ENCODE measurements at places on chromosomes 1 and 21.

DNA sequence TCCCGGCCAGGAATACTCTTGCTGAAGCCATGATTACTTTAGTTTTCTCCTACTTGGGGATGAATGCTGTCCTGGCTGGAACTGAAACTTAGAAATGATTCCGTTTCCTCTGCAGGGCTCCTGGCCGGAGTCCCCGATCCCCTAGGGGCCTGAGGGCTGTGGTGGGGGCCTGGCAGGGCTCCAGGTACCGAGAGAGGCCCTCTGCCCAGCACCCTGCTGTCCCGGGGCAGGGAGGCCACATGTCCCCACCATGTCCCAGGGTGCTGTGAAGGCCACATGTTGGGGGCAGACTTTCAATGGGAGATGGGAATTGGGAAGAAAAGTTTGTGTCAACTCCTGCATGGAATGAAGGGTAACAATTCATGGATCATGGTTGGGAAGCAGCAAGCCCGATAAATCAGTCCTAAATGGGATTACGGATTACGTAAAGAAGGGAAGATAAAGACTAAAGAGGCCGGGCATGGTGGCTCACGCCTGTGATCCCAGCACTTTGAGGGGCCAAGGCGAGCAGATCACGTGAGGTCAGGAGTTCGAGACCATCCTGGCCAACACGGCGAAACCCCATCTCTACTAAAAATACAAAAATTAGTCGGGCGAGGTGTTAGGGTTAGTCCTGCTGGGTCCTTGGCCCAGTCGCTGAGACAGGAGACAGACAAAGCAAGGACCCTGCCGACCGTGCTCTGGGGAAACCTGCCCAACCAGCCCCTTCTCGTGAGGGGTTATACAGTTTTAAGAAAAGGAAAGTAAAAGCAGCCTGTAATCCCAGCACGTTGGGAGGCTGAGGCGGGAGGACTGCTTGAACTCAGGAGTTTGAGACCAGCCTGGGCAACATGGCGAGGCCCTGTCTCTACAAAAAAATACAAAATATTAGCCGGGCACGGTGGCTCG lies 37.6 kb downstream of the MORN1 start:
- DNase-seq: no peak

- no peak for DNase-seq
These were observed 12.5 kb upstream of the PKP1 start for GRCh38 chr1:201270616-201271390.

GRCh38 chr1:151313501-151313900 lies 13.7 kb downstream of the PI4KB start:
- DNase-seq: no peak

DNA sequence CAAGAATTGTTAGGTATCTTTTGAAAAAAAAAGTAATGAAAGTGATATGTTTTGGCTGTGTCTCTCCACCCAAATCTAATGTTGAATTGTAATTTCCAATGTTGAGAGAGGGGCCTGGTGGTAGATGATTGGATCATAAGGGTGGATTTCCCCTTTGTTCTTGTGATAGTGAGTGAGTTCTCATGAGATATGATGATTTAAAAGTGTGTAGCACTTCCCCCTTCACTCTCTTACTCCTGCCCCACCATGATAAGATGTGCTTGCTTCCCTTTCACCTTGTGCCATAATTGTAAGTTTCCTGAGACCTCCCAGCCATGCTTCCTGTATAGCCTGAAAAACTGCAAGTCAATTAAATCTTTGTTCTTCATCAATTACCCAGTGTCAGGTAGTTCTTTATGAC lies 70.7 kb downstream of the XCL2 start:
- no peak for DNase-seq

DNA sequence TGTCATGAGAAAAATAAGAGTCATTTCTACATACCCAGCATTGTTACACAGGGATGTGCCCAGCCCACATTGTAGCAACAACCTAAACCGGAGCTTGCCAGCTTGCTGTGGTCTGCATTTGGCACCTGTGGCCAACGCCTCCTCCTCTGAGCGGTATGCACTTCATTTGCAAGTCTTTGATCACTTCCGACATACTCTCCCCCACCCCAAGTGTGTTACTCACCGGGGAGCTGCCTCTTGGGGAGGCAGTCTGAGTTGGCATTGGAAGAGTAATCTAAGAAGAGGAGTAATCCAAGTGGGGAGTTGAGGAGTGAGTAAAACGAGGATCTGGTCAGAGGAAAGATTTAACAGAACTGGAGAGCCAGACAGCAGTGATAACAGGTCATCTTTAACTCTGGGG lies 3.8 kb downstream of the BCL9 start:
- no peak for DNase-seq

- DNase-seq: no peak
These were observed 1.0 kb downstream of the ALDH4A1 start for GRCh38 chr1:18901147-18901951.

GRCh38 chr1:119565131-119565772 lies 58.2 kb downstream of the HSD3B1 start:
- DNase-seq: no peak

DNA sequence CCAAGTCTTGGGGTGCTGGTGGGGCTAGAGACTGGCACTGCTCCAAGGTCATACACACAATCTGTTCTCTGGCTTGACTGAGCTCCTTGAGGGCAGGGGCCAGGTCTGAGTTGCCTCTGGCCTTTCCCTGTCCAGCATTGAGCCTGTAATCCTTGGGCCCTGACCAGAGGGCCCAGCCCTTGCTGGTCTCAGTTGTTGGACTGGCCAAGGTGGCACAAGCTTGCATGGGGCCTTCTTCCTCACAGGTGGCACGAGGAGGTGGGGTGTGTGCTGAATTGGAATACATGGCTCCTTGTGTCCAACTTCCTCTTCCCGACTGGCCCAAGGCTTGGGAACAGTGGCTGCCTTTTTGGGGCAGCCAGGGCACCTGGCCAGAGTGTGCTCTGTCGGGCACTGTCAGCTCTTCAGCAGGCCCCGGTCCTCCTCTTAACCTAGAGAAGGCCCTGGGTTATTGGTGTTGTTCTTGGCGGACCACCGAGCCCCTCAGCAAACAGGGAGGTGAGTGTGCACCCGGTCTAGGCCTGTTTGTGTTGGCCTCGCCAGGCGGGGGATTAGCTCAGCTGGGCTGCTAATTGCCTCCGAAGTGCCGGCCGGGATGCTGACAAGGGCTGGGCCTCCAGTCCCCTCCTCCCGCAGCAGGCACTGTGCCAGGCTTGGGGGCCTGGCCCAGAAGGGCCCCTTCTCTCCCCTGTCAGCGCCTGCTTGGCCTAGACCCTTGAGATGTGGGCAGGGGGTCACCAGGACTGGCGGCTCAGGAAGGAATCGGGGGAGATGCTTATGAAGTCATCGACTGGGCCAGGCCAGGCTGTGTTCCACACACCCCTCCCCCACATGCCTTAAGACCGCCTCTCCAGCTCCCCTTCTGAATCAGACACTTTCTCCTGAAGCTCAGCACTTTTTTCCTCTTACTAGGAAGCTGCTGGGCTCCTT lies 28.5 kb downstream of the WNT4 start:
- DNase-seq: no peak

DNA sequence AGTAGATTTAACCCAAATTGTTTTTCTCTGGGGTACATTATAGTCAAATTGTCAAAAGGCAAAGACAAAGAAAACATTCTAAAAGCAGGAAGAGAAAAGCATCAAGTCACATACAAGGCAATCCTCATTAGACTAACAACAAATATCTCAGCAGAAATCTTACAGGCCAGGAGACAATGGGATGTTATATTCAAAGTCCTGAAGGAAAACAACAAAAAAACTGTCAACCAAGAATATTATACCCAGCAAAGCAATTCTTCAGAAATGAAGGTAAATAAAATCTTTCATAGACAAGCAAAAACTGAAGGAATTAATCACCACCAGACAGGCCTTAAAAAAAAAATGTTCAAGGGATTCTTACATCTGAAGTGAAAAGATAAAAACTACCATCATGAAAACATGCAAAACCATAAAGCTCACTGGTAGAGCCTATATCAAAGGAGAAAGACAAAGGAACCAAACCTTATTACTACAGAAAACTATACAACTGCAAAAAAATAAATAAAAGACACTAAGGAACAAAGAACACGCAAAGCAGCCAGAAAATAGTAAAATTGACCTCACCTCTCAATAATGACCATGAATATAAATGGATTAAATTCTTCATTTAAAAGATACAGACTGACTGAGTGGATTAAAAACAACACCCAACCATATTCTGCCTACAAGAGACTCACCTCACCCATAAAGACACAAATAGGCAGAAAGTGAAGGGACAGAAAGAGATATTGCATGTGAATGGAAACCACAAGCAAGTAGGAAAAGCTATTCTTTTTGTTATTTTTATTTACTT lies 113.8 kb upstream of the ZC3H11B start:
- no peak for DNase-seq

GRCh38 chr1:1479547-1480487 lies 8.3 kb downstream of the ATAD3B start:
- no peak for DNase-seq

GRCh38 chr1:30816211-30817076 lies 58.9 kb upstream of the LAPTM5 start:
- peak; percentile 89 for DNase-seq

DNA sequence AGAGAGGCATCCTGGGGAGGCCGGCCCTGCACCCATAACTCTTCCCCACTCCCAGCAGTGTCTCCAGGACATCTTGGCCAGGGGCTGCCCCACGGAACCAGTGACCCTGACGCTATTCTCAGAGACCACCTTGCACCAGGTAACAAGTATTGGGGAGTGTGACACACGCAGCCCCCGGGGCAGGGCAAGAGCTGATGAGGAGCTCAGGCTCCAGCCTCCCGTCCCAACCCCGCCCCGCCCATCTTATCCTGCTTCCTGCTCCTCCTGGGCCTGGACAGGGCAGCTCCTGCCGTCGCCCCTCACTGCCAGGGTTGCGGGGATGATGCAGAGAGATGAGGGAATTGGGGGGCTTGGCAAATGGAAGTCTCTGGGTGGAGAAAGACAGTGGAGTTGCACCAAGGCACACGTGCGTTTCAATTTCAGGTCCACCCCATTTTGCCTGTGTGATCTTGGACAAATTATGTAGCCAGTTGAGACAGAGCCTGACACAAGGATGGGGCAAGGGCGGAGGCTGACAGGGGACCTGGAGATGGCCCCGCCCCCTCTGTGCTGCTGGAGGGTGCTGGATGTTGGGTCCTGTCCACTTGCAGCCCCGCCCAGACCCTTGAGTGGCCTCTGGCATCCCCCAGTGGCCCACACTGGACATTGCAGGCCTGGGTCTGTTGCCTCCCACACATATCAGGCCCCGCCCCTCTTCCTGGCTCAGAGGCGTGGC lies 10.7 kb downstream of the CLCNKA start:
- peak; percentile 96 for DNase-seq

- no peak for DNase-seq
These were observed 3.1 kb downstream of the FTCD start for GRCh38 chr21:46151989-46152926.

GRCh38 chr1:173039626-173040025 lies 11.1 kb downstream of the TNFSF18 start:
- DNase-seq: no peak

GRCh38 chr1:33985656-33986055 lies 121.8 kb downstream of the HMGB4 start:
- peak; percentile 48 for DNase-seq

GRCh38 chr1:102970496-102971078 lies 137.7 kb downstream of the COL11A1 start:
- peak; percentile 48 for DNase-seq

- DNase-seq: no peak
These were observed 69.5 kb downstream of the NTMT2 start for GRCh38 chr1:170215072-170215885.

DNA sequence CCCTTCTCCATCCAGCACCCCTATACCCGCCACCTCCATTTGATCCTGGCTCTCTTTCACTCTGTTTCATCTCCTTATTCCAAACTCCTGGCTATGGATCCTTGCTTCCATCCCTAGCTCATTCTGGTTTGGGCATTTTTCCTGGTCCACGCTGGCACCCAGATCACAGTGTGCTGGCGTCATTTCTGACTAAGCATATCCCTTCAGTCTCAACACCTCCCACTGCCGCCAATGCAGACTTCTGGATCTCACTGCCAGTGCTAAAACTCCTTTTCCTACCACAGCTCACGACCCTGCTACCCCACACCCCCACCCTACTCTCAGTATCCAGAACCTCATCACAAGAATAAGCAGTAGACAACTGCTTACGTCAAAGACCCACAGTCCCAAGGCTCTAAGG lies 16.3 kb downstream of the SEC16B start:
- DNase-seq: no peak

- no peak for DNase-seq
These were observed 25.7 kb upstream of the GNG4 start for GRCh38 chr1:235675152-235675890.

- DNase-seq: peak; percentile 45
These were observed 473.5 kb downstream of the PTPRU start for GRCh38 chr1:29709704-29710280.

DNA sequence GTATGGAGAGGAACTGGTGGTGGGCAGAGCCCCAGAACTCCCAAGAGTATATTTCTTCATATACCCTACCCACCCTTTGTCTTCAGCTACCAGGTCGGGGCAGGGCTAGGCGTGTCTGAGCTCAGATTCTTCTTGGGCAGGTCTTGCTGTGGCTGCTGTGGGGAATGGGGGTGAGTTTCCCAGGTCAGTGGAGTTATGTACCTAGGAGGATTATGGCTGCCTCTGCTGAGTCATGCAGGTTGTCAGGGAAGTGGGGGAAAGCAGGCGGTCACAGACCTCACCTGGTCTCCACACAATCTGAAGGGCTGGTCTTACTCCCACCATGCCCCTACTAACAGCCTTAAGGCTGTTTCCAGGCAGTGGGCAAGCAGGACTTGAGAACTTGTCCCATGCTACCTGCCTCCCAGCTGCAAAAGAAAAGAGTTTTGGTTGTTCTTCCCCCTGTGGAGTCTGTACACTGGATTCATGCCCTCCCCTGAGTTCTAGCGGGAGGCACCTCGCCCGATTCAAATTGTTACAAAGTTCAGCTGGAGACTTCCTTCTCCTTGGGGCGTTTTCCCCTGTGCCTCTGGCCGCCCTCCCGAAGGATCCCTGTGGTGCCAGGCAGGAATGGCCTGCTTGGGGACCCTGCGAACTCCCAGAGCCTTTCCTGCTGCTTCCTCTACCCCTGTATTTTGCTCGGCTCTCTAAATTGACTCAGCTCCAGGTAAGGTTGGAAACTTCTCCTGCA lies 58.6 kb downstream of the NPHS2 start:
- DNase-seq: no peak

DNA sequence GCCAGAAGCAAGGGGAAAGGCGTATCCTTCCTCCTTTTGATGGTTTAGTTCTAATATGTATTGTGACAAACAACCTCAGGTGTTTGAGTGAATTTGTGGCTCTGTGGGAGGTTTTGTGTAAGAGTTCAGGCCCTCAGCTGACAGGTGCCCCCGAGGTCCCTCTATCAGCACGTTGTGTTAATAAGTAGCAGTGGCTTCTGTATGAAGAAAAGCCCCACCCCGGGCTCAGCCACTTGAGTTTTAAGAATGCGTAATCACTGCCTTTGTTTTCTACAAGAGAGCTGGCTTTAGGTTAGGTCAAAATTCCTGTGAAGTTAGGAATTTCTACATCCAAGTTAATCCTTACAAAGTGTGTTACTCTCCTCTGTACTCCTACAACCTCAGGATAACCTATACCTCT lies 92.4 kb upstream of the PGBD5 start:
- no peak for DNase-seq

DNA sequence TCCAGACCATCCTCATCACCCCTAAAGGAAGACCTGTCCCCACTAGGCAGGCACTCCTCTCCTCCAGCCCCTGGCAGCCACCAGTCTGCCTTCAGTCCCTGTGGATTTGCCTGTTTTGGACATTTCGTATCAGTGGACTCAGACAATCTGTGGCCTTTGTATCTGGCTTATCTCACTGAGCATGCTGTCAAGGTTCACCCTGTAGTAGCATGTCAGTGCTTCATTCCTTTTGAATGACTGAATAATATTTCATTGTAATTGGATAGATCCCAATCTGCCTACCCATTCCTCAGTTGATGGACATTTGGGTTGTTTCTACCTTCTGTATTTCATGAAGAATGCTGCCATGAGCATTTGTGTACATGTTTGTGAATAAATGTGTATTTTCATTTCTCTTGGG lies 32.9 kb upstream of the RNF187 start:
- no peak for DNase-seq

Data from AG08395 (cell line).